ENCODE measurements at places on chromosomes 7 and 10. TPM values are rescaled to one million over a fixed set of nuclear protein-coding genes. Genes with fewer than 3 reads are reported as not detected.

- DNase-seq: no peak
Observed at GRCh38 chr10:80515511-80515910, 22.2 kb upstream of the SH2D4B start.

DNA sequence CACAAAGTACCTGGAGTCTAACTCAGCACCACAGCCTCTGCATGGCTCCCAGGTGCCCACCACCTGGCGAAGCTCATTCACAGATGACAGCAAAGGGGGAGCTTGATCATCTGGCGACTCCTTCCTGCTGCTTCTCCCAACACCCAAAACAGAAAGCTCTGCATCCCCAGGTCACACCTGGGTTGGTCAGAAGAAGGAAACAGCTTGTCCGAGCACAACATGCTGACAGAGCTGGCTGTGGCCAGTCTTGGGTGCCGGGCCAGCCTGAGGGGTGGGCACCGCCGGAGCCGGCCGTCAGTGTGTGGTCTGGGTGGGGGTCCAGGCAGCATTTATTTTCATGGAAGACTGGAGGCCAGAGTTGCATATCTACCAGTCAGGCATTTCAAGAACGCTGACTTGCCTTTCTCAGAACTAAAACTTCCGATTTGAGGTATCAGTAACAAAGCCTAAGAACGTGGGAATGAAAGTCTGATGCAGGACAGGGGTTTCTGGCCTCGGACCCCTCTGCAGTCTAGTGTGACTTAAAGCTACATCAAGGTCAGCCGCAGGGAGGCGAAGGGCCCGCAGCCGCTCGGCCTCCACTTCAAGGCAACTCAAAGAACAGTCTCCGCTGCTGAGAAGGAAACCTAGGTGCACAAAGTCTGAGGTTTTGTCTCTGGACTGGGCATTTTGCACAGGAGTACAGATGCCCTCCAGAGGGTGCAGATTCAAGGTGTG, 109.6 kb downstream of the CYTH3 start:
- no peak for DNase-seq

DNA sequence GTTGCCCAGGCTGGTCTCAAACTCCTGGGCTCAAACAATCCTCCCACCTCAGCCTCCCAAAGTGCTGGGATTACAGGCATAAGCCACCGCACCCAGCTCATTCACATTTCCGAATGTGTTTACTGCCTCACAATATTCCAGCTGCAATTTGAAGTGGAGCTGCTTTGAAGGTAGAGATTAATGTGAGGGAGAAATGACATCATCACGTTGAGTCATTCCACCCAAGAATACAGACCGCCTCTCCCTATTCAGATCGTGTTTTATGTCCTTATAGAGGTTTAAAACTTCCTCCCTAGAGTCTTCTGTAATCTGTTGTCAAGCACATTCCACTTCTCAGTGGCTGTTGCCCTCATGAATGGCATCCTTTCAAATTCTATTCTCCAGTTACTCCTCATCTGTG, 100.4 kb upstream of the PDGFA start:
- no peak for DNase-seq

GRCh38 chr7:78690174-78690573, 763.3 kb downstream of the MAGI2 start:
- no peak for DNase-seq

DNA sequence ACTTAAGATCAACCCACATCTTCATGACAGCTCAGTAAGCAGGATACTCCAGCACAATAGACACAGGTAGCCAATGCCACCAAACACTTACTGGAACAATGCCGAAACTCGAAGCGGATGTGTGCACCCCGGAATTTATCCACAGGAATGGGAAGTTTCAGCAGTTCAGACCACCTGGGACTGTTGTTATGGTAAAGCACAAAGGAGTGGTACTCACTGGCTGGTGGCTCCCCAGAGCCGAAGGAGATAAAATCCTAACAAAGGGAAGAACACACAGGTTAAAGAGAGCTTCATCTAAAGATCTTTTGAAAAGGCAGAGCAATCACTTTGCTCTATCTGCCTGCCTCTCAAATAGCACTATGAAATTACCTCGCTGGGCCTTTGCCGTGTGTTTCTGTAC, 305.9 kb downstream of the DOCK4 start:
- no peak for DNase-seq

DNA sequence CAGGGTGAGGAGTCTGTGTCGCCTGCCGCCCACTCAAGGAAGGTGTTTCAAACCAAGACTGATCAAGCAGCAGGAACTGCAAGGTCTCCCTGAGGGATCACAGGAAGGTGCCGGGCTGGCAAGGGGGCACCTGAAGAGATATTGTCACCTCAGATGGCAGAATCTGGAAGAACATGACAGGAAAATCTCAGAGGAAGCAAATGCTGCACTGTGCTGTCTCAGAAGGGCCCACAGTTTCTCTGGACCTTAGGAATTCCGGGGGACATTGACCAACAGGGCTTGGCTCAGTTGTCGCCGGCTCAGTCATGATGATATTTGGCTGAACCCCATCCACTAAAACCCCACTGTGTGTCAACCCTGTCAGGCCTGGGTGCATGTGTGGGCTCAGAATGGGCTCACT, 31.9 kb upstream of the GPR26 start:
- no peak for DNase-seq

DNA sequence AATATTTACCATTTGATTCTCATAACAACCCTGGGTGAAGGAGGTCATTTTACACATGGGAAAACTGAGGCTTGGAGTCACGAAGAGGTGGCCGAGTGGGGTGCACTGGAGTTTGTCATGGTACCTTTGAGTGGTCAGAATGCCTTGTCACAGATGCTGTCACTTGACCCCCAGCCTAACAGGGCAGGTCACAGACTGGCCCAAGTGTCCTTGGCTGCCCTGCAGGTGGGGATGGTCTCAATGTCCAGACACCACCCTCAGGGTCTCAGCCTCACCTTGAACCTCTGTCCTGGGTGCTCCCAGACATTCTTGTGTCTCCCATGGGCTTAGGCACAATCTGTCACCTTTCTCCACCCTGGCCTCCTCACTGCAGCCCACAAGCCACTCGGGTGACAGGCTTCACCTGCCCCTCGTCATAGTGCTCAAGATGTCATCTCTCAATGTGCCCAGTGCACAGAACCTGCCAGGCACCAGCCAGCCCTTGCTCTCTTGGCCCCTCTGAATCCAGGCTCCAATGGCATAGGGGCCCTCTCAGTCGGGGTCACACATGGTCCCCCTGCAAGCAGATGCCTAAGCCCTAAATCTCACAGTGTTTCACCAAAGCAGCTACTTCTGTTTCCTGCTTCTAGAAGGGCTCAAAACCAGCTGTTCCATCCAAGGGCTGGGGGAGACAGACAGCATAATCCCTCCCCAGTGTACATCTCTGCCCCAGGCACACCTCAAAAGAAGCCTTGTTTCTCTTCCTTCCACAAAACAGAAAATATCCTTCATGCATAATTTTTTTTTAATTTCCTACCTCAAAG, 76.8 kb upstream of the NANOS1 start:
- no peak for DNase-seq

- DNase-seq: no peak
Observed at GRCh38 chr7:148104136-148104716, 486.3 kb upstream of the C7orf33 start.

- DNase-seq: no peak
Observed at GRCh38 chr7:102834466-102834865, 78.3 kb upstream of the LRRC17 start.

DNA sequence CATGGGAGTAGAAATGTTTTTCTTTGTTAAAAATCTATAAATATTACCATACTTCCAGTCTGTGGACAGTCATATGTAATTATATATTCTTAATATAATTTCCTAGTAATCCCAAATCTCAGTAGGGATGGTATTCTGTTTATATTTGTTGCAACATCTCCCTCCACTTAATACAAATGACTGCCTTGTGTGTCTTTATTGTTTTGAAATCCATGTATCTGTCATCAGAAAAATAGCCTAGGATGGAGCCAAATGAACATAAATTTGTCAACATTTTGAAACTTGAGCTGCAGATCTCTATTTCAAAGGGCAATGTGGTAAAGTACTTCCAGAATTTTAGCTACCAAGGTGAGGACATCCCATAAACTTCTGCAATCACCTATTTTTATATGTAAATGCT, 290.7 kb downstream of the TSPAN12 start:
- no peak for DNase-seq

- DNase-seq: no peak
Observed at GRCh38 chr7:45075871-45076796, 12.6 kb downstream of the NACAD start.

- no peak for DNase-seq
Observed at GRCh38 chr10:14040787-14041631, 289.7 kb downstream of the FRMD4A start.

GRCh38 chr10:87685832-87686574, 26.3 kb downstream of the PAPSS2 start:
- no peak for DNase-seq

GRCh38 chr7:8146788-8147413, 115.1 kb downstream of the ICA1 start:
- no peak for DNase-seq

GRCh38 chr10:101397140-101397539, 43.2 kb downstream of the BTRC start:
- no peak for DNase-seq

DNA sequence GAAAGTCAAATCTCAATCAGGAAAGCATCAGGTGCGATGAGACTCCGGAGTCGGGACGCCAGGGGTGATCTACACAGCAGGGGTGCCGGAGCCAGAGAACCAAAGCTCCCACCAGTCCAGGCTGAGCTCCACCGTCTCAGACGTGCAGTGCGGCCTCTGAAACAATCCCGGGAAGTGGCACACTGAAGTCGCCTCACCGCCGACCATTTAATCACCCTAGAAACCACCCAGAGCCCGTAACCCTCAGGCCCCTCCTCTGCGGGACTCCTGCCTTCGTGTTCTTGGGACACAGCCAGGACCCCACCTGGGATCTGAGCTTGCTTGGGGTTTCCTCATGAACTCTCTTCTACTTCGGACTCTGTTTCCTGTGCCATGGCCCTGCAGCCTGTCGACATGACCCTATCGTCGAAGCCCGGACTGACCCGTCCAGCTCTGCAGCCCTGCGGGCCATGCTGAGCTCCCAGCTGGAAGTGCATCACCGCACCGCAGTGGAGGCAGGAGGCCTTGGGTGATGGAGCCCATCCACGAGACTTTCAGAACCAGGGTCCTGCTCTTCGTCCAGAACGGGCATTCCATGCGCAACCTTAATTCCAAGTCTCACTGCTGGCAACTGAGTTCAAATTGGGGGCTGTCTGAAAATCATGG, 266.4 kb downstream of the PTPRN2 start:
- DNase-seq: no peak

- DNase-seq: no peak
Observed at GRCh38 chr10:99429517-99430095, 818 bp downstream of the GOT1 start.

GRCh38 chr7:4182605-4183300, 499.3 kb upstream of the FOXK1 start:
- no peak for DNase-seq

DNA sequence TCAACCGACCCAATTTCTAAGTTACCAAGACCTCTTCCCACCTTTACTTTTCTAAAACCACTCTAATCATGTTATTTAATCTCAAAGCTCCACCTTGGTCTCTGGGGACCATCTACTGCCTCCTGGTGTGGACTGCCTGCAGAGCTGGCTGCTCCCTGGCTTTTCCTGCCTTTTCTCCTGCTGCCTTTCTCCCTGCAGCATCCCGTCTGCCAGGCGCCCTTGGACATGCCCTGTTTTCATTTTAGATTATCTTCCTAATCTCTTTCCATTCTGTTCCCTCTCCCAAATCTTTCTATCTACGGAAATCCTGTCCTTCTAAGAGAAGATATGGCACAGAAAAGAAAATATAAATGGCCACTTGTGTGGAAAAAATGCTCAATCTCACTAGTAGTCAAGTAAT, 23.1 kb downstream of the TCAF1 start:
- DNase-seq: no peak

- no peak for DNase-seq
Observed at GRCh38 chr7:18866359-18867036, 250.9 kb downstream of the TWIST1 start.

- peak; percentile 47 for DNase-seq
Observed at GRCh38 chr10:7407368-7408290, 3.2 kb downstream of the SFMBT2 start.

GRCh38 chr7:77242554-77242953, 42.9 kb upstream of the FGL2 start:
- no peak for DNase-seq

- no peak for DNase-seq
Observed at GRCh38 chr10:13184730-13185514, 23.6 kb downstream of the MCM10 start.

- DNase-seq: no peak
Observed at GRCh38 chr7:1645071-1645409, 25.0 kb upstream of the ELFN1 start.

DNA sequence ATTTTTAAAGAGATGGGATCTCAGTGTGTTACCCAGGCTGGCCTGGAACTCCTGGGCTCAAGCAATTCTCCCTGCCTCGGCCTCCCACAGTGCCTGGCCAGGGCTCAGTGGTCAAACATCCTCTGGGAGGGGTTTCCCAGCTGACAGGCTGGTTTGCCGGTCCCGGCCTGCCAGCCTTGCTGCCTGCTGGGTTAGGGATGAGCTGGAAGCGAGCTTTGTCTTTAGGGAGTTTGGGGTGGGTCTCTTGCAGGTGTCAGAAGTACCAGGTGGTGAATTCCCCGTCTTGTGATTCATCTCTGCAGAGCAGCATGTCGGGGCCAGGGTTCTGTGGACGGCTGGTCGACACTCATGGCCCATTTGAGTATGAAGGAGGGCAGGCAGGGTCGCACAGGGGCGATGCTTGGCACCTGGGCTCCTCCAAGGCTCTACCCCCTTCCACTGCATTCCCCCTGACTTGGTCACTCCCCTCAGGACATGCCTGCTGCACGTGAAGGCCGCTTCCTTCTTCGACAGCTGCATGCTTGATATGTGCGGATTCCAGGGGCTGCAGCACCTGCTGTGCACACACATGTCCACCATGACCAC, 30.3 kb downstream of the ZAN start:
- no peak for DNase-seq

- peak; percentile 53 for DNase-seq
Observed at GRCh38 chr7:143345428-143345900, 17.0 kb downstream of the FAM131B start.

BTRC gene
- 14.2 TPM for total RNA-seq

SLC26A5 gene
- not detected for total RNA-seq

HGF gene
- total RNA-seq: not detected

KAZALD1 gene
- total RNA-seq: not detected

ZNF33A gene
- total RNA-seq: 10.4 TPM

WNT8B gene
- not detected for total RNA-seq

RHOBTB1 gene
- total RNA-seq: not detected

NUTM2E gene
- total RNA-seq: 0.08 TPM

TAS2R3 gene
- total RNA-seq: 0.61 TPM

LRIT1 gene
- total RNA-seq: not detected

ERLIN1 gene
- total RNA-seq: 20.3 TPM

NAT16 gene
- total RNA-seq: not detected

UPK3B gene
- total RNA-seq: 0.37 TPM

GIMAP2 gene
- total RNA-seq: 19.8 TPM

DNAH11 gene
- not detected for total RNA-seq

PNLIPRP3 gene
- not detected for total RNA-seq

SDK1 gene
- total RNA-seq: 0.40 TPM
